ENCODE measurements at places on chromosomes 1 and 21. TPM values are rescaled to one million over a fixed set of nuclear protein-coding genes. Genes with fewer than 3 reads are reported as not detected.

DNA sequence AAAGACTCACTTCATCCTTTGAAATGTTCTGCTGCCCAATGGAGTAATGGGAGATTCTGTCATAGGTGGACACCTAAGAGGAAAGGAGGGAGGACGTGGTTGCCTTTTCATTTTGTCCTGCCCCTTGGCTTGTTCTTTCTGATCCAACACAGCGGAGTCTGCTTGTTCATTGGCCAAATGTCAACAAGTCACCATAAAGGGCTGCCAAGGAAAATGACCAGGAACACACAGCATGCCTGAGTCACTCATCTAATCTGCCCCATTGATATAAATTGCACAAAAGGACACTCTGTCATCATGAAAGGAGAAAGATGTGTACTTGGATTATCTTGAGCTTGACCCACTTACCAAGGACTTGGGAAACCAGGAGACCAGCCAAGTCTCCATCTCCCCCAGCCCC is 422.9 kb downstream of the SETD4 start:
- no peak for DNase-seq

The SPATA46 gene
- total RNA-seq: not detected

DNA sequence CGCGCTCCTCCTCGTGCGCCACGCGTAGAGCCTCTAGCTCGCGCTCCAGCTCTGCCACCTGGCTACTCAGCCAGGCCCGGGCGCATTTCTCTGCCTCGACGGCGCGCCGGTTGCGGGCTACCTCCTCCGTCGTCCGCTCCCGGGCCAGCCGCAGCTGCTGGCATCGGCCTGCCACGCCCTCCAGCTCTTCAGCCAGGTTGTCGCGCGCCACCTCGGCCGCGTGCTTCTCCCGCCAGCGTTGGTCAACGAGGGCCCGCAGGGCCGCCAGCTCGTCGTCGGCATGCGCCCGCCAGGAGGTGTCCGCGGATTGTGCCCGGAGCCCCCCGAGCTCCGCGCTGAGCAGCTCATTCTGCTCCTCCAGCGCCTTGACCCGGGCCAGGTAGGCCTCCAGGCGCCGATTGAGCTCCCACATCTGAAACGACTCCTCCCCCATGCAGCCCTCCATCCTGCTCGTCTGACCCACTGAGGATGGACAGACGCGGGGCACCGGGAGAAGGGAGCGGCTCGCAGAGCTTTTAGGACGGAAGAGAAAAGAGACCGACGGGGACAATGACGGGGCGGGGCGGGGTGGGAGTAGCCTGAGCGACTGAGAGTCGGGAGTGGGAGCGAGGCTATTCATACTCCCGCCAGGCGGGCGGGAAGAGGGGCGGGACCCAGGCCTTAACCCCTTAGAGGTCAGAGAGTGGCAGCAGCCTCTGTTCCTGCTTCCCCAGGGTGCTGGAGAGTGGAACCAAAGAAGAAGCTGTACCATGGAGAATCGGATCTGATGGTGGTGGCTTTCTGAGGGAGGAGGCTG is at the start of gene NES:
TSS of gene NES (minus strand) at position 588 of the 796 bp plus-strand sequence. CDS start at position 445, 143 bp downstream.
- DNase-seq: peak; percentile 94

The NEGR1 gene
- total RNA-seq: 22.7 TPM

DNA sequence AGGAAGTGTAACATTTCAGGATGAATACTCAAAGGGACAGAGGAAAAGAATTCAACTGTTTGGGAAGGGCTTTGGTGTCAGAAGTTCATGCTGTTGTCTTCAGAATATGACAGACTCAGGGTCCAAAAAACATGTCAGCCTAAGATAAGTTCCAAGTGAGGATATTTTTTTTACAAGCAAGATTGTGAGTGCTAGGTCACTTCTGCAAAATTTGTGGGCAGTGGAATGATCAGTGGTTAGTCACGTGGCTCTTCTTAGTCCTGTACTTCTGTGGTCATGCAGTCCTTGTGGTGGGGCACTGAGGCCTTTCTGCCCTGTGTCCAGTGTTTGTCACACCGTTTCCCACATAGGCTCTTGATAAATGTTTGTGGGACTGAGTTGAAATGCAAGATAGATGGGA is 5.2 kb downstream of the RGL1 start:
- DNase-seq: peak; percentile 29

The GLIS1 gene
- 2.4 TPM for total RNA-seq

GRCh38 chr1:4089421-4090175 is 189.5 kb upstream of the C1orf174 start:
- no peak for DNase-seq

DNA sequence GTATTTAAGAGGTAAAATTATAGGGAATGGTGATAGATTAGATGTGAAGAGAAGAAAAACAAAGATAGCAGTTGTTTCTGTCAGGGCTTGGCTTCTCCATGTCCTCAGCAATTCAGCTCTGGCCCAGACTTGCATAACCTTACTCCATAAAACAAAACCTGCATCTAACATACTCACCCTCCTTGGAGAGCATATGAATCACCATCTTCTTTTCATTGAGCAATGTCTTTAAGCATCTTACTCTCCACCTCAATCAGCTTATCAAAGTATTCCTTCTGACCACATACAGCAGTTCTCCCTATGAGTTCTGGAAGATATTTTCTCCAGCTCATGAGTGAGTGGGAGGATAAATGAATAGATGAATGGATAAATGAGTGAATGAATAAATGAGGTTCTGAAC is 49.0 kb downstream of the RAB3B start:
- DNase-seq: no peak

DNA sequence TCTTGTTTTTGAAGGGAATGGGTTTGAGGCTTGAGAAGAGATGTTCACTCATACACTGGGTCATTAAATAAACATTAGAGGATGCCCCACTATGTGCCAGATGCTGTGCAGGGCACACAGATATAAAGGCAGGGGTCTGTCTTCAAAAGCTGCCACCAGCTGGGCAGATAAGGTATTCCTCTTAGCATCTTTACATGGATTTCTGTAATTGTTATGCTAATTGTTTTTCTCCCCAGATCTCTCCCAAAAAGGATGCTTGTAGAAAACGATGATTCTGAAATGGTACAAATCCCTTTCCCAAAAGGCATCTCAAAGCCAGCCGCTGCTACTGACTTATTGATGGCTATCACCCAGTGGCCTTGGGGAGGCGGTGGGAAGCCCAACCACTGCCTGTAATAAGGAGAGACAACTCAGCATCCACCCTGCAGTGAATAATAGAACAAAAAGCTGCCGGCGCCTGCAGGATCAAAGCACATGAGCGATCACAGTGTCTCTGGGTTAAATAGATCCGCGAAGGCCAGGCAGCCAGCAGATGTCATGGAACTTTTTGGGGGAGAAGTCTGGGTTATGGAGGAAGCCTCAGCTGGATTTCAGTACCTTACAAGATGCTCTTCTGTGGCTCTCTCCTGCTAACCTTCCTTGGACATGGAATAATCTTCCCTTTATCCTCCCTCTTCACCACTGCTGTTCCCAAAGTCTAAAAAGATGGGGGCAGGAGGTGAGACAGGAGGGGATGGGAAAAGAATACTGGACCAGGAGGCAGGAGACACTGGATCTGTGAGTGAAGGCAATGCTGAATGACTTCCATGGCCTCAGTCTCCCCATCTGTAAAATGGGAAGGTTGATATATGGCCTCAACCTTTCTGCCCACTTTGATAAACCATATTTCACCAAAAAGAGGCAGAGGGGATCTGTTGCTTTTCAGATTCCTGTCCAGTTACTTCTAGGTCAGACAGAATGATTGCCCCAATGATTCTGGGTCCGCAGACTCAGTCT is 54.8 kb upstream of the CD34 start:
- DNase-seq: no peak

DNA sequence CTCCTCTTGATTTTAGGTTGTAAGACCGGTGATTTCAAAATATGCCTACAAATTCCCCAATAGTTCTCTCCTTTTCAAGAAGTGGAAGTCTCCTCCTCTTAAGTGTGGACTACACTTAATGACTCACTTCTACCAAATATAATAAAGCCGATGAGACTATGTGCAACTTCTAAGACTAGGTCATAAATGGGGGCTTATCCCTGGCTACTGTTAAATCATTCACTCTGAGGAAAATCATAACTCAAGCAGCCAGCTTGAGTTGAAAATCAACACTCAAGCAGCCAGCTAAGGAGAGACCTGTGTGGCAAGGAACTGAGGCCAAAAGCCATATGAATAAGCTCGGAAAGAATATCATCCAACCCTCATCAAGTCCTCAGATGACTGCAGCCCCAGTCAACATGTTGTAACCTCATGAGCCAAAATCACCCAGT is 49.6 kb upstream of the PSMG1 start:
- peak; percentile 61 for DNase-seq

DNA sequence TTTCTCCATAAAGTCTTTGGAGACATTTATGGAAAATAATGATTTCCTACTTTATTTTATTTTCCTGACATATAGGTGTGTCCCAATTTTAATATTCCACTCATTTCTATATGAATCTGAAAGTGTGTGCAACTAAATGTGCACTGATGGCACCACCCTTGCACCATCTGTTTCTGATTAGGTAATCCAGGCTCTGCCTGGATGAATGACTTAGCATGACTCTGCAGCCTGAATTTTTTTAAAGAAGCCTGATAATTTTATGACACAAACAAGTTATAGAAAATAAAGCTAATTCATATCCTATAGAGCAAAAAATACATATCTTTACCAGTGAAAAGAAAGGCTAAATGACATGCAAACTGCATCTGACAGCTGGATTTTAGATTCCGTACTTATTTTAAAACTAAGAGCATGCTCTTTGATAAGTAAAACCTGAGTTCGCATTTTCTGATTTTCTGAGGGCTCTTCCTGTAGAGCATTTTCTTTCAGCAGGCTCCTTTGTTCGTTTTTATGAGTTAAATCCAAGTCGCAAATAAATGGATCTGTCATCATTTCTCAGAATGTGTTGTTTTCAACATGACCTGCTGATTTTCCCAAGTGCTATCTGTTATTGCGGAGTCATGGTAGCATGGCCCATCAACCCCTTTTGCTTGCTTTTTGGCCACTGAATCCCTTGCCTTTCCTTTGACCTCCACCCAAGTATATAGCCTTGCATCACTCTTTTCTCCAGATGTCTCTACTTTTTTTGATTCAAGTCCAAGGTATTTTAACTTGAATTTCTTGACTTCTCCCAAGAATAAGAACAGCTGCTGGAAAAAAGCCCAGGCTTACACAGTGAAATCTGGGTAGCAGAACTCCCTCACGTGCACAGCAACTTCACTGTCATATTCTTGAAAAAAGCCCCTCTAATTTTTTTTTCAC is 52.8 kb upstream of the LYPLAL1 start:
- DNase-seq: no peak

GRCh38 chr1:89547563-89548116 is 23.0 kb downstream of the LRRC8B start:
- DNase-seq: no peak
